ENCODE measurements at places on chromosomes 12 and 14. TPM values are rescaled to one million over a fixed set of nuclear protein-coding genes. Genes with fewer than 3 reads are reported as not detected.

The CIDEB gene
- 3.6 TPM for polyA plus RNA-seq

The TSHR gene
- polyA plus RNA-seq = 2.9 TPM

The LRFN5 gene
- polyA plus RNA-seq = 39.3 TPM

The NDUFA12 gene
- polyA plus RNA-seq = 1,013 TPM
